ENCODE measurements at places on chromosomes 16 and 17.

- DNase-seq, result no peak
Observed at GRCh38 chr17:1227917-1228780, 42.1 kb upstream of the BHLHA9 start.

GRCh38 chr16:87333101-87333500 is 15.9 kb upstream of the C16orf95 start:
- DNase-seq, result no peak

- no peak for DNase-seq
Observed at GRCh38 chr16:23072769-23073549, 76.3 kb downstream of the USP31 start.

DNA sequence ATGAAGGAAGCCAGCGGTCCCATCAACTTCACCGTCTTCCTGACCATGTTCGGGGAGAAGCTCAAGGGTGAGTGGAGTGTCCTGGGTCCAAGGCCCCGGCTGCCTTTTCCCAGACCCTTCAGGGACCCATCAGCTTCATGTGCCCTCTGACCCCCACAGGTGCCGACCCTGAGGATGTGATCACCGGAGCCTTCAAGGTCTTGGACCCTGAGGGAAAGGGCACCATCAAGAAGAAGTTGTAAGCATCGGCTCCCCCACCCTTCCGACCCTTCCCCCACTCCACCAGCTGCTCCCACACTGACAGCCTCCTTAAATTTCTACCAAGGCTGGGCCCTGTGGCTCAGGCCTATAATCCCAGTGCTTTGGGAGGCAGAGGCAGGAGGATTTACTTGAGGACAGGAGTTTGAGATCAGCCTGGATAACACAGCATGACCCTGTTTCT is 1.9 kb downstream of the MYL11 start:
- DNase-seq, result no peak

DNA sequence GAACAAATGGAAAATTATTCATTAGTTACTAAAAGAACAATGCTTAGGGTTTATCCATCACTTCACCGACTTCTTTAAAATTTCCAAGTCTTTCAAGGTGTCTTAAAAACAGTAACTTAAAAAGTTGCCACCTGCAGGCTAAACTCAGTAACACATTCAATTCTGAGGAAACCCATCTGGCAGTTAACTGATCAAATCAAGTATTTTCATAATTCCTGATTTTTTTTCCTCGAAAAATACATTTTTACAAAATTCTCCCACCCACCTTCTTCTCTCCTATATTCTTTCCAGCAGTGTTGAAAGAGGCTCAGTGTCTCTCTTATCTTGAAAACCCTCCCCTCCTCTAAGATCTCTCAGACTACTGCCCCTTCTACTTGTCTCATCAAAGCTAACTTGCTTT is 29.9 kb downstream of the PARN start:
- no peak for DNase-seq

GRCh38 chr17:4939546-4939795 is 375 bp downstream of the SLC25A11 start:
- no peak for DNase-seq

GRCh38 chr16:68396481-68396880 is 51.8 kb downstream of the SMPD3 start:
- DNase-seq, result peak; percentile 19

GRCh38 chr16:59148769-59149155 is 414.6 kb upstream of the GOT2 start:
- DNase-seq, result no peak

- no peak for DNase-seq
Observed at GRCh38 chr17:68623811-68624210, 22.6 kb upstream of the FAM20A start.

DNA sequence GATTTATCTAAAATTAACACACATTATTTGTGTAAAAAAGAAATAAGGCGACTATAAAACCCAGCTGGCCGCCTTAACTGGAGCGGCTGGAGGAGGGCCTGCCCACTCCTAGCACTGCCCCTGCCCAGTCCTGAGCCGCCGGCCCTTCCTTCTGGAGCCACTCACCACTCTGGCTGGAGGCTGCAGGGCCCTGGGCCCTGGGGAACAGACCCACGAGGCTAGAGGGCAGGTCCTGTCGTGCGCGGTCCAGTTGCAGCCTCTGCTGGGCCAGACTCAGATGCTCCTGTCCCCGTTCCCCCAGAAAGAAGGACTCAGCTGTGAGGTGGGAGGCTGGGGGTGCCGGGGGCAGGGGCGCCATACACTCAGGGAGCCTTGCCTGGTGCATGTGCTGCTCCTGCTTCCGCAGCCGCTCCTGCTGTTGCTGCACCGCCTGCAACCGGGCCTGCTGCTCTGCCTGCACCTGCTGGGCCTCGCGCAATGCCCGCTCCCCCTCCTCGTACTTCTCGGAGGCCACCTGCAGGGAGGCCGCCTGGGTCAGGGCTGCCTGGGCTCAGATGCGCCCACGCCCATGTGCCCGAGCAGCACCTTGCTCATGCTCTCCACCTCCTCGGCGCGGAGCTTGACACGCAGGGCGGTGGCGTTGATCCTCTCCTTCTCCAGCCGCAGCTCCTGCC is 9.0 kb upstream of the MRPL38 start:
- no peak for DNase-seq

DNA sequence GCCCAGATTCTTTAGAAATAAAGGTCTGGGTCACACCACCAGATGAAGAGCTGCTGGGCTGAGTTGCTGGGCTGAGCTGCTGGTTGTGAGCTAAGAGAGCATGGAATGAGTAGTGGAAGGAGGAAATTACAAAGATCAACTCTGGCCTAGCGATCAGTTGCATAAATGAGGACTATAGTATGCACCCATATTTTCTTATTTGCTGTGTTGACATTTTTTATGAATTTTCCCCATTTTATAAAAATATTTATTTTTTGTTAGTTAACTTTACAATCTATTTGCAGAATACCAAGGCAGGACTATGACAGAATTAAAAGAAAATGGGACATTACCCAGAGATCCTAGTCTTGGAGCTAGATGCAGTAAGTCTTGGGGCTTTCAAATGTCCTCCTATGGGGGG is 23.6 kb upstream of the SLC13A2 start:
- no peak for DNase-seq
